ENCODE measurements at places on chromosomes 3 and 15.

DNA sequence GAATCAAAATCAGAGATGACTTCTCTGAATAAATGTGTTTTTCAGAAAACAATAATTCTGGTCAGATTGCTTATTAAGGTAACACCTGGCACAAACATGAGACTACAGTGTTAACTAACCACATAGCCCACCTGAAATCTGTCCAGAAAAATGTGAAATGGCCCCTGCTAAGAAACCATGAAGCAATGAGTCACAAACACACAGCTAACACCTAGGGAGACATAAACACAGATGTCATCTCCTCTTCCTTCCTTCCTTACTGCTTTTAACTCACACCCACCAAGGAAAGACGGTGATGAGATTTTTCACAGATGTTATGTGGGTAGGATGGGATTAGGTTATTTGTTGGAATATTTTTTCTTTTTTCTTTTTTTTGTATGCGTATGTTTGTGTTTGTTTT lies 315.0 kb upstream of the STAC start:
- no peak for DNase-seq

- no peak for DNase-seq
Measured at GRCh38 chr15:81418891-81419290, 44.9 kb upstream of the TMC3 start.

DNA sequence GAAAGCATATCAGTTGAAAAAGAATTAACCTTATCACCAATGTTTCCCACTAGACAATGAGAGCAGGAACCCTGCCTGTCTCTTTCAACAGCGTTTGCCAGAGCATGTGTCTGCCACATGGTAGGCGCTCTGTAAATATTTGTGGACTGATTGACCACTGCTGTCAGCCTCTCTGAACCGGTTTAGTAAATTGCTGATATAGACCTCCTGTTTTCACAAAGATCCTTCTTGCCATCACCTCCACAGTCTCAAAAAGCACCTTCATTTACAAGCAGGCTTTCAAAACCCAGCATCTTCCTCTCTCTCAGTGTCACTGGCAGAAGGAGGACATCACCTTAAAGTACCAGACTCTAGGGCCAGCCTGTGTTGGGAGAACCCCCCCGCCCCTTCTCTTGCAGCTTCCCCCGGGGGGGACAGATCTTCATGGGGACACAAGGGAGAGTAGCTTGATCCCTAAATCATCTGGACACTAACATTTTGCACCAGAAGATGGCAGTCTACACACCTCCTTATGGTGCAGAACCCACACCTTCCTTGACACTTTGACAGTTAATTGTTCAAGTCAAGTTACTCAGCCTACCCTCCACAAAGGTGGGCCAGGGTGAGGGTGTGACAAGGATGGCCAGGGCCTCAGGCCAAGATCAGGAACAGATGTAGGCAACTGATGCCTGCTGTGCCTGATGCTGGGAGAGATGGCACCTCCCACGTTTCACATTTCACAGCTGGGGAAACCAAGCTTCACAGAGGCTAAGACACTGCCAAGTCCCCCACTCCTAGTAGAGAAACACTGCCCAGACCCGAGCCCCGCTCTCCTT lies 37.8 kb upstream of the USP3 start:
- peak; percentile 57 for DNase-seq

DNA sequence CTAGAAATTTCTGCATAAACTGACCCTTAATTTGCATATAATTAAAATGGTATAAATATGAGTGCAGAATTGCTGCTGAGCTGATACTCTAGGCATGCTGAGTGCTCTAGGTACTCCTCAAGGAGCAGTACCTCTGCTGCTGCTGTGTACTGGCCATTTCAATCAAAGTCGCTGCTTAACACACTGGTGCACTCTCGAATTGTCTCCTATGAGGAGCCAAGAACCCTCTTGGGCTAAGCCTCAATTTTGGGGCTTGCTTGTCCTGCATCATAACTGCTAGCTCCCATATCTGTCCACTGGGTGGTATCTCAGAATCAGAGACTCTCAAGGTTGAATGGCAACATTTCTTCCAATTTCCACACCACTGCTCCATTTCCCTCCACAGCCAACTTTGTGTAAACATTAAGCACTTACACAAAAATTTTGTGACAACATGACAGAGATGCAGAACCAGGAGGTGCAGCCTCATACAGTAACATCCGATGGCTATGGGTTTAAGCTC lies 82.5 kb downstream of the XXYLT1 start:
- no peak for DNase-seq

GRCh38 chr15:74174219-74174957 lies 878 bp downstream of the ISLR start:
- no peak for DNase-seq

- DNase-seq = no peak
Measured at GRCh38 chr15:63492541-63493077, 11.8 kb upstream of the USP3 start.

DNA sequence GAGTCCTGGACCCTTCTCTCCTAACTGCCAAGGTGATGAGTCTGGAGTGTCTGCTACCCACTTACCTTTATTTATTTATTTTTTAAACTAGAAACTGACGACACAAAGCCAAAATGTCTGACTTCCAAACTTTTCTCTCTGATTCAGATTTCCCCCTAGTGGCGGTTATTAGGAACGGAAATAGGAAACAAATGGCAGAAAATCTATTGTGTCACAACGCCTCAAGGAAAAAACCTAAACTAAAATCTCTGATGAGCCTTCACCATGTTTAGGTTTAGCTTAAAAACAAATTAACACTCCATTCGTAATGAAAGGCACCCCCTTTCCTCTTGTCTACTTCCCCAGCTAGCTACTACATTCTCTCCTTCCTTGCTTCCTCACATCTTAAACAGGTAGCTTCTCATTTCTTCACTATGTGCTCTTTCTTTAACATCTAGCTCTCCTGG lies 94.0 kb upstream of the MEX3B start:
- DNase-seq = no peak

GRCh38 chr3:139944256-139944910 lies 9.4 kb downstream of the CLSTN2 start:
- no peak for DNase-seq

- DNase-seq = no peak
Measured at GRCh38 chr3:36991923-36992805, 767 bp downstream of the EPM2AIP1 start.

GRCh38 chr3:51110586-51110985 lies 274.5 kb upstream of the MANF start:
- DNase-seq = no peak

DNA sequence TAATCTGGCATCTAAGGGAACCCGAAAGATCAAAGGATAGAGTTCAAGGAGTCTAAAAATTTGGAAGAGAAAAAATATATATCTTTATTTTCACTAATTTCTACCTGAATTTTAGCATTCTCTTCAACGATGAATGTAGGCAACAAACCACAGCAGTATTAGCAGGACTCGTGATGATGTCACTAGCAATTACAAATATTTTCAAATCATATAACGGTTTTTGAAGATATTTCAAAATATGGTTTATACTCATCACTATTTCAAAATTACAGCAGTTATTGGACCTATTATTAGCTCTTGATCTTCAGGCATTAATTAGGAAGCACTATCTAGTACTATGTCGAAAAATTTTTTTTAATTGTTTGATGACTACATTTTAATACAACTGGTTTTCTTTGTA lies 27.0 kb upstream of the ANKDD1A start:
- no peak for DNase-seq

DNA sequence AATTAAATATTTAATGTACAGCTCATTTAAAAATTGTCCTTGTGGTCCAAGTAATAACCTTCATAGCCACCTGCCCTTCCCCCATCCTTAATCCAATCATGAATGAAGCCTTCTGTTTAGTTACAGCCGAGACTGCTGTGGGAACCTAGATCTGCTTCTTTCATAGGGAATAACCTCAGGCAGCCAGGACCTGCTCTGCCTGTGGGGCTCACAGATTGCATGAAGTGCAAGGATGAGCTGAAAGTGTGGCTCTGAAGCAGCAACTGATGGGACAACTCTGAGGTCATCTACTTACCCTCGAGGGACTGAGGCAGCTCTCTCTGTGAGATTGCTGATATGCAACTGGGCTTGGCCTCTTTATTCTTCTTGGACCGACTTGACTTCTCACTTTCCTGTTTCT lies 169.8 kb downstream of the POTEB3 start:
- no peak for DNase-seq

DNA sequence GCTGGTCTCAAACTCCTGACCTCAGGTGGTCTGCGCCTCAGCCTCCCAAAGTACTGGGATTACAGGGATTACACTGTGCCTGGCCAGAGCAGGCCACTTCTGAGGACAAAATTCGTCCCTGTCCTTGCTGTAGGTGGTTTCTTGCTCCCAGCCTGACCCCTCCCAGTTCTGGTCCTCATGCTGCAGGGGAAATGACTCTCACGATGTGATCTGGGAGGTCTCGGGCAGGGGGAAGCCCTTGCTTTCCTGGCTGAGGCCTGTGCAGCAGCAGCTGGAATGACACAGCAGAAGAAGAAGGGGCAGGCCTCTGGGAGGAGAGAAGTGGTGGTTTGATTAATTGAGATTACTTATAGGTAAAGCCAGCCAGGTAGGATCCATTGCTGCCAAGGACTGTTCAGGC lies 39.3 kb downstream of the MEGF11 start:
- DNase-seq = no peak

- DNase-seq = no peak
Measured at GRCh38 chr15:79399606-79400005, 32.5 kb upstream of the MINAR1 start.

DNA sequence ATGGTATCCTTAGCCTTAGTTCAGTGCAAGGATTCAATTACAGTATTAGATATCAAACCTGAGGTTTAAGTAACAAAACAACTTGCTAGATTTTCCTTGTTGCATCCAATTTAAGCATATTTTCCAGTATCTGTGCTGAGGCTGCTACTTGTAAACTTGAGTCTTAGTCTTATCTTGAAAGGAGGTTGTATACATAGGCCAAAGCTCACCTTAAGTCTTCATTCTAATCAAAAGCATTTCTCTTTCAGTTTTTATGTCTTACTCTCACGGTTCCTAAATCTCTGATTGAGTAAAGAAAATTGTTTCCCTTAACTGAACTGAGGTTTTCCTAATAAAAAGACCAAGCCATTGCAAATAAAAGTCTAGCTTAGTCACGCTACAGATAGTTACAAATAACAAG lies 52.6 kb downstream of the U2SURP start:
- no peak for DNase-seq

Data from effector CD4-positive, alpha-beta T cell (primary cell).